ENCODE measurements at places on chromosomes 16 and 17.

GRCh38 chr17:11598274-11599221 lies at the start of gene DNAH9:
Gene DNAH9 (plus strand): TSS chr17:11598470. CDS start chr17:11598499, 29 bp downstream.
- no peak for DNase-seq

GRCh38 chr16:23024044-23024443 lies 125.2 kb downstream of the USP31 start:
- DNase-seq, result no peak

DNA sequence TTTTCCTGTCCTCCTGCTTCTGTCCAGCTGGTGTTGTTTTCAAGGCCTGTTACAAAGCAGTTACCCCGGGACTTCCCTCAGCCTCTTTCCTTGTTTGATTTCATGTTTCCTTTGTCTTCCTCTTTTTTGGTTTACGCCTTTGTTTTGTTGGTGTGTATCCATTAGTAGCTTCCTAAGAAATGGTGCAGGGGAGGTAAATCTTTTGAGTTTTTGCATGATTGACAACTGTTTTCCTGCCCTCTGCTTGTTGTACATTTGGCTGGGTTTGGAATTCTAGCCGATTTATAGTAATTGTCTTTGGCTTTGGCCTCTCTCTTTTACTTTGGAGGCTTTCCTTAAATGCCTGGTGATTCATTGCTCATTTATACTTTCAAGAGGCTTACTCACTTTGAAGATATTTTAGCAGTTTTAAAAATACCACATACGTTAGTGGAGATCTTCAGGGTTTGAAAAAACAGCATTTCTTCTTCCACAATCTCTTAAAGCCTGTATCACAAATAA lies 32.8 kb downstream of the DNAH2 start:
- DNase-seq, result no peak

- DNase-seq, result no peak
Observed at GRCh38 chr17:427327-427726, 74.7 kb upstream of the RPH3AL start.

DNA sequence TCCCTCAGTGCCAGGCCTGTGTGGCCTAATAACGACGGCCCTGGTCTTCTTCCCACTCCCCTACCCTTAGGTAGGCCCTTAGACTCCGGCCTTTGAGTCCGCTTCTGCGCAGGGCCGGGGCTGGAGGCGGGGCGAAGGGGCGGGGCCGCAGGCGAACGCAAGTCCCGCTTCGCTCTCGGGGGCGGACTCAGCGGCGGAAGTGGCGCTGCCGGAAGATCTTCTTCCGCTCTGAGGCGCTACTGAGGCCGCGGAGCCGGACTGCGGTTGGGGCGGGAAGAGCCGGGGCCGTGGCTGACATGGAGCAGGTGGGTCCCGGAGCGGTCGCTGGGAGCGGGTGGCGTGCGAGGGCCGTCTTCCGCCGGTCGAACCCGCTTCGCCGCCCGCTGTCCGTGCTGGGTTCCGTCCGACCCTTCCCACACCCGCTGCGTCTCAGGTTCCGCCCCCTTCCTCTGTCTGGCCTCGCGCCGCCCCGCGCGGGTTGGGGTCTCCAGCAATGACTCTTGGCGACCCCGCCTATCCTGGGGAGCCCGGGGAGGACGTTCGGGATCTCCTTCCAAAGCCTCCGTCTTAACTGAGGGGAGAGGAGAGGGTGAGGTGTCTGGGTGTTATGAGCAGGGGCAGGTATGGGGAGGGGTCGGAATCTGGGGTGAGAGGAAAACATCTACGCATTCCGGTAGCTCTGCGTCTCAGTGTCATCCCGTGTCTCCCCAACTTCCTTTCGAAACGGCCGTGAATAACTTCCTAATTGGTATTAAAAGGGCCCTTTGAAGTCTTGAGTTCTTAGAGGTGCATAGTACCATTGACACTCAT lies at the start of gene STARD3:
TSS of gene STARD3 (plus strand) at position 218 of the 810 bp plus-strand sequence. CDS start 16,388 bp downstream, outside the sequence.
- DNase-seq, result peak; percentile 95

DNA sequence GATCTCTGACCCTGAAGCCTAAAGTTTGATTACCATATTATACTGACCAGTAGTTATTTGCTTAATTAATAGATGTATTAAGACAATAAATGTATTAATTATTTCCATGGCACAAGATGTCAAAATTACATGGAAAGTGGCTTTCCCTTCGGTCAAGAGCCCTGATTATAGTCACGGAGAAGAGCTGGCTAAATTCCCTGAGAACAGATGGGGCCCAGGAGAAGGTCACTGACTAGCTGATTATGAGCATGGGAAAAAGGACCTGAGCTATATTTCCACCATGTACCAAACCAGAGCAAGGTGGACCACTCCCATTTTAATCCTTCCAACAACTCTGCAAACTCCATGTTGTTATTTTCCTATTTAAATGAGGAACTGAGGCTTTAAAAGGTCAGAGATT lies 12.9 kb upstream of the MYO18A start:
- DNase-seq, result no peak

- no peak for DNase-seq
Observed at GRCh38 chr16:55019419-55020131, 88.9 kb downstream of the IRX5 start.

DNA sequence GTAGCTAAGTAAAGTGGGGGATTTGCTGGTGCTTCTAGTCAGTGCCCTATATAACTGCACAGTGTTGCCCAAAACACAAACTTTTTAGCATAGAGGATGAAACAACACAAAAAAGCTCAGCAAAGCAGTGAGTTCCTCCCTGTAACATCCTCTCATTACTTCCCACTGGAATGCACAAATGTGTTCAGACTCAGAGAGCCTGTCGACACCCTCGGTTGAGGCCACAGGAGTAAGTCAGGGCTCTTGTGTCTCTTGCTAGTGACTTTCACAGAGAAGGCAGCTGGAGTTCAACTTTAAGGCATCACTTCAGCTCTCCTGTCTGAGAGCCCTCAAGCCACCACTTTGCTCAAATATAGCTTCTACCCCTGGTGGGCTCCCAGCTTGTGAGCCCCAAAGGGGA lies 107.2 kb upstream of the NETO2 start:
- DNase-seq, result no peak

- DNase-seq, result no peak
Observed at GRCh38 chr17:4788159-4788806, 481 bp upstream of the GLTPD2 start.

- DNase-seq, result no peak
Observed at GRCh38 chr17:18021372-18021771, 17.6 kb downstream of the ATPAF2 start.

All from CD4-positive, alpha-beta T cell treated with Interleukin-6 for 4 hours (primary cell).